ENCODE measurements at places on chromosomes 6 and 20.

- DNase-seq: no peak
Observed at GRCh38 chr6:125943528-125944433, 12.8 kb upstream of the HINT3 start.

GRCh38 chr6:138592749-138593123 is 93.4 kb upstream of the NHSL1 start:
- DNase-seq: no peak

DNA sequence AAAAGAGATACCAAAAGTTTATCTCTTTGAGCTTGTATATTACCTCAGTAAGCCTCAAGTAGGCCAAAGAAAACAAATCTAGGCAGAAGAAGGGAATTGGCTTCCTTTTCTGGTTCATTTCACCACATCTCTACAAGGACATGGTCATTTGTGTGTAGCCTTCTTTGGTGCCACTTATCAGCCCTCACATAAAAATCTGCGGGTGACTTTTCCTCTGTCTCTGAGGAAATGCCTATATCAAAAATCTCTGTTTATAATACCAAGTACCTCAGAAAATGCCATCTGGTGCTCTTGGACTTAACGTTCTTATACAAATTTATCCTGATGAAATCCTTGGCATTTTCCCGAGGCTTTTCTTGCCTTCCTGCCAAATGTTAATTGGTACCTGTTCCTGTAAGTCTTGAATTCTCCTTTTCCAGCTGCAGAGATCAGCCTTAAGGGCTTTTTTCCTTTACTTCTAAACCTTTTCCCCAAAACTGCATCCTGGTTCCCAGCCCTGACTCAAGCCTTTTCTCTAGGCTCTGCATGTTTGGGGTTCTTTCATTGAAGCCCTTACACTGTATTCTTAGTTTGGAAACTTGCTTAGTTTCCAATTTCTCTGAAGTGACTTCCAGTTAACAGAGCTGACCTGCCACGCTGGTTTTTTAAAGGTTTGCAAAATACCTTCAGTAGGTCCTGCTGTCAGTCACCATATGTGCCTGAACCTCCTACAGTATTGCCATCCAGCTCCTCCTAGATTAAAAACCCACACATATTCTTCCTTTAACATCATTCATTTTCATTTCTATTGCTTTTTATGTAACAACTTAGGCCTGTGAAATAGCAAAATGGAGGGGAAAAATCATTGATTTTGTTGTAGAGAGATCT is 191.2 kb upstream of the PREP start:
- DNase-seq: no peak

DNA sequence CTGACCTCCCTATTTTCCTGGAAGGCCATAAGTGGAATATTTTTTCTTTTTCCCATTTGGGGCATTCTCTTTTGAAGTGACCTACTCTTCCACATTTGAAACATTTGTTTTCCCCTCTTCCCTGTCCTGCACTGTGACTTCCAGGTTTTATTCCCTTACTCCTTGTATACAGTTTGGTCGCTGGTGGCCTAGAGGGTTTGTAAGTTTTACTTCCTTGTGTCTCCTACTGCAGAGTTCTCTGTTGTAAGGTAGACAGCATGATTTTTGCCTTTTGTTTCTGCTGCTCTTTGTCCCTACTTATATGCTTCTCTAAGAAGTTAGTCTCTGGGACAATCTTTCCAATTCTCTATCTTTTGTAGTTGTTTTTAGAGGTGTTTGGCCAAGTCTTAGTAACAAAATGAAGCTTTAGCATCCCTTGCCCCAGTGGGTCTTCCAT is 7.4 kb upstream of the ZNFX1 start:
- no peak for DNase-seq

- DNase-seq: no peak
Observed at GRCh38 chr6:142854589-142855488, 90.1 kb downstream of the HIVEP2 start.

DNA sequence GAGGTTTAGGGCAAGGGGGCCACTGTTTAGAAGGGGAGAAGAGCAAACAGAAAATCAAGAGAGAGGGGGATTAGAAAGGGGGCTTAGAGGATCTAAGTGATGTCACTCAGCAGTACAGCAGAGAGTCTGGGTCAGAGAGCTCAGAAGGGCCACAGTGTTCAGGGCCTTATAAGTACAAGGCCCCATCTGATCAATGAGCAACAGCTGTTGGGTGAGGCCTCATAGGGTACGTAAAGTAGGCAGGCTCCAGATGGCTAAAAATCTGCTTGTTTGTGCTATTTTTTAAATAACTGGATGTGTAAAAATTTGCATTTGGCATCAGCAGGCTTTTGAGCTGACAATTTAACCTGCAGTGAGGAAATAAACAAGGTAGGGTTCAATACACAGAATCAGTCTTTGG is 149.8 kb downstream of the SH3BGRL2 start:
- DNase-seq: no peak

- DNase-seq: no peak
Observed at GRCh38 chr20:58010666-58011065, 217.8 kb downstream of the ANKRD60 start.

- no peak for DNase-seq
Observed at GRCh38 chr20:32157611-32158010, 48.1 kb downstream of the TM9SF4 start.

GRCh38 chr6:40520678-40521077 is 66.5 kb downstream of the LRFN2 start:
- DNase-seq: no peak

GRCh38 chr20:53322651-53323050 is 271.0 kb downstream of the ZNF217 start:
- no peak for DNase-seq

GRCh38 chr20:44215125-44215524 is 4.6 kb upstream of the OSER1 start:
- peak; percentile 71 for DNase-seq

DNA sequence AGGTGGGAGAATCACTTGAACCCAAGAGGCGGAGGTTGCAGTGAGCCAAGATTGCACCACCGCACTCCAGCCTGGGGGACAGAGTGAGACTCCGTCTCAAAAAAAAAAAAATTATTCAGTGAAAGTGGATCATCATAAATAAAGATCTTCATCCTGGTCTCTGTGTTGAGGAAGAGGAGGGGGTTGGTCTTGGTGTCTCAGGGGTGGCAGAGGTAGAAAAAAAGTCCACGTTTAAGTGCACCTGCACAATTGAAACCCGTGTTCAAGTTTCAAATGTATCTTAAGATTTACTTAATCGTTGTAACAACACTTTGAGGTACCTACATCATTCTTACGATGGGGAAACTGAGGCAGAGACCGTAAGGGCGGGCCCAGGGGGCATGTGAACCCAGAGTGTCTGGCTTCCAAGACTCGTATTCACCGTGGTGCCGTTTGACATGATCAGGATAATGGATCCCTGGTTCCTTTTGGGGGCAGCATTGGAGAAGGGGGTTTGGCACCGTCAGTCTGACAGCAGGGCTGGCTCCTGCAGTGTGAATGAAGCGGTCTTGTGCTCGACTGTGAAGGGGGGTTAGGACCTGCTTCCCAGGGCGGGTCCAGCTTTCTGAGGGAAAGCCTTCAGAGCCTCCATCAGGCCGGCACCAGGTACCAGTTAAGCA is 32.9 kb upstream of the ID1 start:
- no peak for DNase-seq

DNA sequence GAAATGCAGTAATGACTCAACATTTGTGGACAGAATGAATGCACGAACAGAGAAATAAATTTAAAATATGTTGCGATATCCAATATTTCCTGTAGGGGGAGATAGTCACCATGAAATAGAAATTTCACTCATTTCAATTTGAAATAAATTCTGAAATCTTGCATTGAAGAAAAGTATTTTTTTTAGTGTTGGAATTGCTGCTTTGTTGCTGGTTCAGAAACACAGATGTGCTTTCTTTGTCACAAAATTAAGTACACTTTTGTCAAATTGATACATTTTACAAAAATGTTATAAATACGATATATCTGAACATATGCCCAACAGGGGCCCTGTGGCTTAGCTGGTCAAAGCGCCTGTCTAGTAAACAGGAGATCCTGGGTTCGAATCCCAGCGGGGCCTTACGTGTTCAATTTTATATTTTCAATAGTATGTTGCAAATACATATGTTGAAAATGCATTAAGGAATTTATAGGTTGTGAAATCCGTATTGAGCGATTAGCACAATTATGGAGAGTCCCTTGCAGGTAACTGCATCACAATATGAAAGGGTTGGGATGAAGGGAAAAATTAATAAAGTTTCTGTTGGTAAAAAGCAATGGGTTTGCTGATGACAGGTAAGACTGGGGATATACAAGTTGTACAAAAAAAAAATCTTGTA is 85.4 kb upstream of the PRSS16 start:
- no peak for DNase-seq

- no peak for DNase-seq
Observed at GRCh38 chr20:63966172-63966943, 3.4 kb downstream of the ZNF512B start.

DNA sequence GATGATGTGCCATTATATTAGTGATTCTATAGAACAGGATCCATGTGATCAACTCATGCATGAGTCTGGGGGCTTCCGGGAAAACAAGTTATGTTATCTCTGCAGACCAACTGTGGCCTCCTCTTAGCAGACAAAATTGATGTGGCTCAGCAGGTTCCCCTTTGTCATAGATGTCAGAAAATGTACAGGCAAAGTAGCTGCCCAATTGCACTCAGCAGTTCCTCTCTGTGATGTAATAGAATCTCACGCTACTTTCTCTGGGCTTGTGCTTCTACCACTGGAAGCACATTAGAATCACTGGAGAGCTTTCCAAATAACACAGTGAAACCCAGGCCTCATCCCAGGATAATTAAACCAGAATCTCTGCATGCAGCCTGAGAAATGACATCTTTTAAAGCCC is 253.1 kb downstream of the SLC24A3 start:
- no peak for DNase-seq

DNA sequence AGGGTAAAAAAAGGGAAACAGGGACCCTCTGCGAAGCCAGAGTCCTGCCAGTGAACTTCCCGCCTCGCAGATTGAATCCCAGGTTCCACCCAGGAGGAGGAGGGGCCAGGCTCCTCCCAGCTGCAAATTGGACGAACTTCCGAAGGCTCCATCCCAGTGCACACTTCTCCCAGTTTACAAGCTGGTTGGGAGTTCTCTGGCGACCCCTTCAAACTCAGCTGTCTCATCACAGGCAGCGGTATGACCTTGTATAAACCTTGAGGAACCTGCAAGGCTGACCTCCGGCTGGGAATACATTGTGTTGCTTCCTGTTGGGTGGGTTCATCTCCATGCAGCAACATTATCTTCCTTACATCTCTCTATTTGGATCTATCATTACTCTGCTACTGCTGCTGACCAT is 962.7 kb downstream of the GRIK2 start:
- DNase-seq: no peak

GRCh38 chr6:11989386-11989785 is 22.7 kb upstream of the HIVEP1 start:
- no peak for DNase-seq

DNA sequence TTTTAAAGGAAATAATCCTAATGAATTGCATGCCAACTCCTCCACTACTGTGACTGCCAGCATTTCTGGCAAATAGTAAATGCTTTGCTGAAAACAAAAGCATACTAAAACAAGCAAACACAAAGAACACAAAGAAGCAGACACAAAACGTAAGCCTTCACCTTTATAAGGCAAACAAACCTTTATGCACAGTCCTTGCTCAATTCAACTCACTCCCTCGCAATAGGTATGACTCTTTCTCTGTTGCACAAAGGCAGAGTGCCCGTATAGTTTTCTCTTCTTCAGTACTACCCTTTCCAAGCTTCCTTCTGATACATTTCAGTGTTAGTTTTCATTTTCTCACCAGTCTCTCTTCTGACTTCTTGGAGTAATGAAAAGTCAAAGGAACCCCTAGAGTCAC is 63.9 kb downstream of the PDE10A start:
- DNase-seq: no peak

DNA sequence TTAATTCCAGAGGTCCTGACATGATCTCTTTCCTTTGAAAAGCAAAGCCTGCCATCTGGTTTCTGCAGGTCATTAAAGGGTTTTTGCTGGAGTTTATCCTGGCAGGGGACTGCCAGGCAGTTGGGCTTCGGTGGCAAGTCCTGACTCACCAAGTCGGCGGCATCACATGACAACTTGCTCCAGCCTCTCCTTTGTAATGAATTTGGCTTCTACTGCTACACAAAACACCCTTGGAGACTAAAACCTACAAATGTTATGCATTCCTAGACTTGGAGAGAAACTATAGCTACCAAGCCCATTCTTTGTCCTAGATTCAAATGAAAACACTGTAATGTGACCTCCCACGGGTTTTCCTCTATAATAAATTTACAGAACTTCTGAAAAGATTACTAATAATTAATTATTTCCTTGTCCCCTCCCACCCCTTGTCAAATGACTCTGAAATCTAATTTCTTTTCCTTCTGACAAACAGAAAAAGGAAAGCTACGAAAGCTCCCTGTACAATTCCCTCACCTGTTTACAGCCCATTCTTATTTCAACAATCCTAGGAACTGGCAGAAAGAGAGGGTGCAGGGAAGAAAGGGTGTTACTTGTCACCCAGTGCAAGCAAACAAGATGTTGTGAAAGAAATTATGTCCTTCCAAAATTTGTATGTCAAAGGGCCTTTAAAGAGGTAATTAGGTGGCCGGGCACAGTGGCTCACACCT is 62.9 kb downstream of the QRSL1 start:
- DNase-seq: no peak

DNA sequence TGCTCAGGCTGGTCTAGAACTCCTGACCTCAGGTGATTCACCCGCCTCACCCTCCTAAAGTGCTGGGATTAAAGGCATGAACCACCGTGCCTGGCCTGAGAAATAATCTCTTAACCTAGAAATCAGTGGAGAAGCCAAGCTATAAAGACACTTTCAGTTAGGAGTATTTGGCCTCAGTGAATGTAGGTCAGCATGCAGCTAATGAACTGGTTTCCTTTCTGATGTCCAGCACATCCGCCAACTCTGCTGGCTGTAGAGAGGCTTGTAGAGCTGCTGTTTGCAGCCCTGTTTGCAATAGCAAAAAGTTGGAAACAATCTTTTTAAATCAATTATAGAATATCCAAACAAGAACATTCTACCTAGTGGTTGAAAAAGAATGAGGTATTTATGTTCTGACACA is 42.4 kb upstream of the ELOVL5 start:
- no peak for DNase-seq

- no peak for DNase-seq
Observed at GRCh38 chr6:2476376-2476775, 231.0 kb upstream of the GMDS start.

- no peak for DNase-seq
Observed at GRCh38 chr6:135939208-135939591, 87.7 kb downstream of the PDE7B start.

- DNase-seq: no peak
Observed at GRCh38 chr20:37484331-37484730, 36.7 kb upstream of the NNAT start.

GRCh38 chr6:136403110-136403980 is 113.7 kb upstream of the BCLAF1 start:
- no peak for DNase-seq

GRCh38 chr20:24685736-24686135 is 216.3 kb downstream of the SYNDIG1 start:
- no peak for DNase-seq

GRCh38 chr6:105458084-105458483 is 55.2 kb upstream of the PREP start:
- DNase-seq: no peak
